ENCODE measurements at places on chromosomes 2 and 18.

- no peaks in the 10 kb centered on the region for H3K27me3 ChIP-seq
- DNase-seq: no peak
- no peak overlapping the region for H3K27ac ChIP-seq
- no peak overlapping the region for H3K4me3 ChIP-seq
- no peaks in the 10 kb centered on the region for H3K4me1 ChIP-seq
Observed at GRCh38 chr18:41721103-41721790, 233.8 kb upstream of the PIK3C3 start.

GRCh38 chr2:68987021-68987503 lies 12.6 kb downstream of the GKN1 start:
- no peaks in the 10 kb centered on the region for H3K4me1 ChIP-seq
- no peaks in the 10 kb centered on the region for H3K27me3 ChIP-seq
- H3K36me3 ChIP-seq: no peaks in the 10 kb centered on the region
- no peak for DNase-seq
- H3K27ac ChIP-seq: no peak overlapping the region
- H3K4me3 ChIP-seq: no peak overlapping the region

DNA sequence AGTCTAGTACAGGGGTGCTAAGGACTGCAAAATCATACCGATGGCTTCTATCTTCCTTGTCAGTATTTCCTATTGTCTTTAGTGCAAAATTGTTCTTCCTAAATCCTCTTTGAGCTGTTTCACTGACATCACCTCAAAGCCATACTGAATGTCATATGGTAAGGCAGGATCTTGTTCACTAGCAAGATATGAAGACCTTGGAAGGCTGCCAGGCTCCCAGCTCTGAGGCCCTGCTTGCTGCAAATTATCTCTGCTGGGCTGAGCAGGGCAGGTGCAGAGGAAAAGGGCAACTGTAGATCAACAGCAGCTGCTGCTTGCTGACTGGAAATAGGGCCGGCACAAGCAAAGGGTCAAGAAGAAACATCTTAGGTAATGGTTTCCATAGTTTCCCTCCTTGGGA lies 58.2 kb downstream of the PMAIP1 start:
- H3K27ac ChIP-seq: no peak overlapping the region
- H3K4me1 ChIP-seq: no peaks in the 10 kb centered on the region
- H3K4me3 ChIP-seq: no peak overlapping the region
- H3K36me3 ChIP-seq: no peaks in the 10 kb centered on the region
- DNase-seq: peak; percentile 16

DNA sequence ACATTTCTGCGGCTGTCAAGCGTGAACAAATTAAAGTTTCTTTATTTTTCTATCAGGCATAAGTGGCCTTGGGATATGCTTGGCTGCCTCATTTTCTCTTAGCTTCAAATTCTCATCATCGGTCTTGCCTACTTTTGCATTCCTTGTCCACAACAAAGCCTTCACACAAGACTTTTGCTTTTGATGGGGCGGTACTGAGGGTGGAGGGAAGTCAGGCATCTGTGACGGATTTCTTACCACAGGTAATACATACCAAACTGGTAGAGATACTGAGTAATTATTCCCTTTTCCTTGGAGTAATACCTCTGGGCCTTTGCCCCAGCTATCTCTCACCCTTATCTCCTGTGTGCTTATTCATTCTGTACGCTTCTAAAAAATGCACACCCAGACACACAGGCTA lies 468.3 kb upstream of the RGPD4 start:
- no peaks in the 10 kb centered on the region for H3K27me3 ChIP-seq
- no peak overlapping the region for H3K27ac ChIP-seq
- DNase-seq: no peak
- H3K4me3 ChIP-seq: no peak overlapping the region

DNA sequence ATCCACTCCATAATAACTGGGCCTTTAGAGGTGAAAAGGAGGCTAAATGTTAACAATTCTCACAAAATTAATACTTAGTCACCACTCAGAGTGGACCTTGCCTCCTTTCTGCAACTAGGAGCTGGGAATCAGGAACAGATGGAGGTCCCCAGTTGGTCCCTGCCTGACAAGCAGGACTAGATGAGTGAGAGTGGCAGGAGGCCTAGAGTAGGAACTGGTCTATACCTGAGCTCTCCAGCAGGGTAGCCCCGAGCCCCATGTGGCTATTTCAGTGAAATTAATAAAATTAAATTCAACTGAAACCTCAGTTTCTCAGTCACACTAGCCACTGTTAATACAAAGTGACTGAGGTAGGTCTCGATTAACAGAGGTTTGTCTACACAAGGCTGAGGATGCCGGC lies 150.5 kb downstream of the MYO5B start:
- DNase-seq: no peak
- H3K36me3 ChIP-seq: no peaks in the 10 kb centered on the region
- no peaks in the 10 kb centered on the region for H3K27me3 ChIP-seq
- no peak overlapping the region for H3K4me3 ChIP-seq

GRCh38 chr18:79275992-79276391 lies 119.7 kb upstream of the NFATC1 start:
- no peak overlapping the region for H3K27ac ChIP-seq
- no peaks in the 10 kb centered on the region for H3K27me3 ChIP-seq
- peaks cover 28% of the 10 kb centered on the region for H3K36me3 ChIP-seq
- no peak for DNase-seq
- no peak overlapping the region for H3K4me3 ChIP-seq
- peaks cover 7% of the 10 kb centered on the region for H3K4me1 ChIP-seq

GRCh38 chr2:240255811-240256703 lies 115.6 kb upstream of the OTOS start:
- no peaks in the 10 kb centered on the region for H3K4me1 ChIP-seq

DNA sequence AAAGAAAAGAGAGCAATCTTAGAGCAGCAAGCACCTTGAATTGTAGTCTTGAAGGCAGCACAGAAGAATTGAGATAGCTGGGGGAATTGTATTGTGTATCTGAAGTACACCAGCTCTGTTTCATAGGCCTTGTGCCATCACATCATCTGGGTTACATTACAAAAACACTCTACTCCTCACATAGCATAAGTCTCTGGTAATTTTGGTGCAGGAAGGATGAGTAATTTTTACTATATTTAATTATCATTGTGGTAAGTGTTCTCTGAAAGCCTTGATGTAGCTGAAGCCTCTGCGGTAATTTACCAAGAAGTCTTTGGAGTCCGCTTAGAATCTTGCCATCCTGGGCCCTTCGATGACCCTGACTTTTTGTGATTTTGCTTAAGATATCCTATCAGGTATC lies 291.1 kb downstream of the ARHGAP15 start:
- H3K27me3 ChIP-seq: no peaks in the 10 kb centered on the region
- no peaks in the 10 kb centered on the region for H3K4me1 ChIP-seq
- no peak overlapping the region for H3K27ac ChIP-seq
- H3K4me3 ChIP-seq: no peak overlapping the region

- H3K36me3 ChIP-seq: no peaks in the 10 kb centered on the region
- no peak overlapping the region for H3K4me3 ChIP-seq
- H3K4me1 ChIP-seq: peaks cover 2% of the 10 kb centered on the region
- H3K27ac ChIP-seq: no peak overlapping the region
- no peak for DNase-seq
Observed at GRCh38 chr18:48887294-48887904, 63.4 kb downstream of the SMAD7 start.

DNA sequence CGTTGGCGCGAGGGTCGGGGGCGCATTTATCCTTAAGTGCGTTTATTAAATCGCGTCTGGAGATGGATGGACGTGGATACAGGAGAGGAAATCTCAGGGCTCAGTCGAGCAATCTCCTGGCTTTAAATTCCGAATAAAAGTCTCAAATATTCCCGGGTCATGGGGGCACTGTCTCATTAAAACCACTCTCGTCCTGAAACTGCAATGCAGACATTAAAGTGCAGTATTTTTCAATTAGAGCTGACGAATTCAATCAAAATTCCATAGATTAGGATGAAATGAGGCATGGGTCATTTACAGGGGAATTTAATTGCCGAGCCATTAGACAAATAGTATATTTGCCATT lies 10.7 kb upstream of the GBX2 start:
- peaks cover 94% of the 10 kb centered on the region for H3K27me3 ChIP-seq
- no peaks in the 10 kb centered on the region for H3K36me3 ChIP-seq
- no peak overlapping the region for H3K4me3 ChIP-seq
- DNase-seq: no peak
- no peak overlapping the region for H3K27ac ChIP-seq

GRCh38 chr2:102346381-102347130 lies 9.0 kb upstream of the IL18R1 start:
- no peak overlapping the region for H3K4me3 ChIP-seq
- H3K27ac ChIP-seq: no peak overlapping the region
- no peaks in the 10 kb centered on the region for H3K27me3 ChIP-seq
- DNase-seq: no peak
- no peaks in the 10 kb centered on the region for H3K4me1 ChIP-seq

- no peak for DNase-seq
- H3K36me3 ChIP-seq: no peaks in the 10 kb centered on the region
- H3K4me3 ChIP-seq: no peak overlapping the region
- no peak overlapping the region for H3K27ac ChIP-seq
- H3K27me3 ChIP-seq: no peaks in the 10 kb centered on the region
Observed at GRCh38 chr2:79887747-79888374, 375.0 kb downstream of the CTNNA2 start.

DNA sequence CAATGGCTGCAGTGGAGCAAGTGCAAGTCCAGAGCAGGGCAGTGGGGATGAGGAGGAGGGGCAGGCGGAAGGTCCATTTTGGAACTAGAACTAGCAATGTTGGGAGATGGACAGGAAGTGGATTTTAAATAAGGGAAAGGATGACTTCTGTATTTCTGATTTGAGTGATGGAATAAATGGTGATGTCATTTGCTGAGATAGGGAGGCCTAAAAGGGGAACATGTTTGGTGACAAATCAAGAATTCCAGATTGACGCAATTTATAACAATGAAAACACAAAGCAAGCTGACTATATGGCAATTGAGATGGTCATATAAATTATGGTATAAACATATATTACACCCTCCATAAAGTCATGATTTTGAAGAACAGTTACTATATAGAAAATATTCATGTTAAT lies 209.3 kb downstream of the SS18 start:
- DNase-seq: no peak
- no peaks in the 10 kb centered on the region for H3K36me3 ChIP-seq
- H3K4me3 ChIP-seq: no peak overlapping the region

DNA sequence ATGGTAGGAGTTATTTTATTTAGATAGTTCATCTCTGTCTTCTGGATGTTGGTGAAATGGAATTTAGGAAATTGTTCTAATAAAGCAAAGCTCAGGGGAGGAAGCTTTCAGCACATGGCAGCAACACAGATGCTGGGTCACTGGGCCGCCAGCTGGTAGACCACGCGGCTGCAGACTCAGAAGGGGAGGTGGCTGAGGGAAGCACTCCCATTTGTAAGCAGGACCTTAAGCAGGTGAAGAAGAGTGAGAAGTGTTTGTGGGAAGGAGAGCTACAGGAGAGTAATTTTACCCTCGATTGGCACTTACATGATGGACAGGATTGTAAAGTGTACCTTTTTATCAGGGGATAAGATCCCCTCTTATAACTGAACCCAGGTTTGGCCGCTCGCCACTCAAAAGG lies 24.4 kb downstream of the NMS start:
- no peak for DNase-seq
- H3K27me3 ChIP-seq: peaks cover under 1% of the 10 kb centered on the region
- no peaks in the 10 kb centered on the region for H3K36me3 ChIP-seq
- H3K27ac ChIP-seq: no peak overlapping the region

GRCh38 chr2:118049816-118050140 lies 35.9 kb upstream of the CCDC93 start:
- H3K36me3 ChIP-seq: no peaks in the 10 kb centered on the region
- DNase-seq: no peak
- no peaks in the 10 kb centered on the region for H3K4me1 ChIP-seq
- H3K27ac ChIP-seq: no peak overlapping the region

GRCh38 chr2:110770959-110771431 lies 38.6 kb downstream of the ACOXL start:
- H3K27me3 ChIP-seq: peaks cover 4% of the 10 kb centered on the region
- H3K4me1 ChIP-seq: no peaks in the 10 kb centered on the region
- no peak for DNase-seq
- H3K27ac ChIP-seq: no peak overlapping the region

DNA sequence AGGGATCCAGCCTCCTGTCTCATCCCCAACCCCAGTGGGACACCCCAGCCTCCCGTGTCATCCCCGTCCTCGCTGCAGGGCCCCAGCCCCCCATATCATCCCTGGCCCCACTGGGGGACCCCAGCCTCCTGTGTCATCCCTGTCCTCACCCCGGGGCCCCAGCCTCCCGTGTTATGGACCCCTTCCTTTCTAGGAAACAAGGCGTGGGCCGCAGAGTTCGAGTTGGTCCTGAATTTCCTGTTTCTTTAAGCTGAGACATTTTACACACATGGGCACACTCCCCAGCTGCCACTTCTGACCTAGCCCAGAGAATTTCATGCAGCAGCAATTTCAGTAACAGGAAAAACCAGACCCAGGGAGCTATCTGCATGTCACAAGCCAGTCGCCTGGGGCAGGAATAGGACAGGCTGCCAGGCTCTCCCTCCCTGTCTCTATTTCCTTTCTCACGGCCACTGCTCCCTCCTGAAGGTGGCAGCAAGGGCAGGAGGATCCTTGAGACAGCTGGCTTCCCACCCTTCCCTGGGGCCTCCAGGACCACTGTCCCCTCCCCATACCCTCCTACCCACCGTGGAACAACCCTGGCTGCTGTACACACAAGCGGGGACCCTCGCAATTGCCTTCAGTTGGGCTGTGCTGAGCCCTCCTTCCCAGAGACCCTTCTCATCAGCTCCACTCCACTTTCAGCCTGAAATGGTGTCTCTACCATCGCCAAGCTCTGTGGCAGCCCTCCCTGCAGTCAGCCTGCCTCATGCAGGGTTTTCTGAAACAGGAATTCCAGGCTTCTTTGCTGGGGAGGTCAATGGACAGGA lies 141.9 kb upstream of the ID2 start:
- H3K4me1 ChIP-seq: peaks cover 74% of the 10 kb centered on the region
- DNase-seq: no peak
- H3K36me3 ChIP-seq: no peaks in the 10 kb centered on the region
- H3K4me3 ChIP-seq: no peak overlapping the region

GRCh38 chr18:25144820-25145219 lies 207.1 kb downstream of the ZNF521 start:
- DNase-seq: no peak
- H3K27ac ChIP-seq: no peak overlapping the region
- no peaks in the 10 kb centered on the region for H3K36me3 ChIP-seq
- H3K4me3 ChIP-seq: no peak overlapping the region

DNA sequence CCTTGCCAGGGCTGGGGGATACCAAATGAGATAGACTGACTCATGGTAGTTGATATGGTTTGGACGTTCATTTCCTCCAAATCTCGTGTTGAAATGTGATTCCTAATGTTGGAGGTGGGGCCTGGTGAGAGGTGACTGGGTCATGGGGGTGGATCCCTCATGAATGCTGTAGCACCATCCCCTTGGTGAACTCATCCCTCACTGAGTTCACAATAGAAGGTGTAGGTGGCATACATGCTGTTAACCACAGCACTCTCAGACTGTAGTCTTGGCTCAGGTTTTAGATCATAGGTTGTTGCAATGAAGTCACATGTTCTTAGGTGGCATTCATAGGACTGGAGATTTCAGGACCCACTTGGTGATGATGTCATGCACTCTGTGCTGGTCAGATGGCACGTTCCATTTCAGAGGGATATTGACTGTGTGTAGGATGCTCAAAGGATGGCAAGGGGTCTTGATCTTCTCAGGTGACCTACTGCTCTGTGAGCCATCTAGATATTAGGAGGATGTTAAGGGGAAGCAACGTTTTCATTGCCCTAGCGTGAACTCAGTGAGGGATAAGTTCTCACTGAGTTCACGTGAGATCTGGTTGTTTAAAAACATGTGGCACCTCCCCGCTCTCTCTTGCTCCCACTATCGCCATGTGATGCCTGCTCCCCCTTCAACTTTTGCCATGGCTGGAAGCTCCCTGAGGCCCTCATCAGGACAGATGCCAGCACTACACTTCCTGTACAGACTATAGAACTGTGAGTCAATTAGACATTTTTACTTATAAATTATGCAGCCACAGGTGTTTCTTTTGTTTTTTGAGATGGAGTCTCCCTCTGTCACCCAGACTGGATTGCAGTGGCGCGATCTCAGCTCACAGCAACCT lies 73.8 kb upstream of the ACAA2 start:
- H3K4me1 ChIP-seq: no peaks in the 10 kb centered on the region
- H3K27ac ChIP-seq: no peak overlapping the region
